ENCODE measurements at places on chromosomes 5 and 9. TPM values are rescaled to one million over a fixed set of nuclear protein-coding genes. Genes with fewer than 3 reads are reported as not detected.

Gene SH3GL2
- total RNA-seq: not detected

Gene IL7R
- 0.25 TPM for total RNA-seq

Gene NTMT1
- total RNA-seq: 25.7 TPM

Gene SLC23A1
- not detected for total RNA-seq

Gene RASGEF1C
- not detected for total RNA-seq

Gene SLC2A6
- 19.7 TPM for total RNA-seq

Gene C5orf34
- 3.7 TPM for total RNA-seq

Gene WWC1
- 0.63 TPM for total RNA-seq

Gene ARL14EPL
- total RNA-seq: under 0.01 TPM

Gene HK3
- total RNA-seq: not detected
